ENCODE measurements at places on chromosomes 7 and 10. TPM values are rescaled to one million over a fixed set of nuclear protein-coding genes. Genes with fewer than 3 reads are reported as not detected.

The OGDHL gene
- total RNA-seq: 10.7 TPM

The OR13A1 gene
- total RNA-seq: not detected

The KLHDC10 gene
- total RNA-seq: 7.3 TPM

The AGAP4 gene
- 9.1 TPM for total RNA-seq

The LIPM gene
- not detected for total RNA-seq

The MEOX2 gene
- total RNA-seq: not detected

The HPSE2 gene
- total RNA-seq: not detected

The RELN gene
- 0.02 TPM for total RNA-seq

The ASIC3 gene
- not detected for total RNA-seq

The PRSS37 gene
- not detected for total RNA-seq

The COL28A1 gene
- not detected for total RNA-seq

The PIP gene
- total RNA-seq: not detected

The AKR1C8 gene
- not detected for total RNA-seq

The NPY4R2 gene
- not detected for total RNA-seq

The LRRC4 gene
- total RNA-seq: not detected

The SP8 gene
- not detected for total RNA-seq

The OPN4 gene
- total RNA-seq: not detected

The HOXA6 gene
- 4.5 TPM for total RNA-seq

The DNMBP gene
- total RNA-seq: 24.7 TPM

The CPN1 gene
- total RNA-seq: not detected

The VSTM4 gene
- 2.7 TPM for total RNA-seq

The BTBD16 gene
- total RNA-seq: not detected

The CALY gene
- total RNA-seq: not detected

The SSBP1 gene
- total RNA-seq: 370 TPM

The TMEM229A gene
- total RNA-seq: not detected

The GTF2I gene
- total RNA-seq: 205 TPM

The PRR15 gene
- not detected for total RNA-seq

The GBX1 gene
- not detected for total RNA-seq

The GNGT1 gene
- not detected for total RNA-seq

The IFIT3 gene
- 5.4 TPM for total RNA-seq

The SEMA3C gene
- 33.7 TPM for total RNA-seq

The COPS6 gene
- 155 TPM for total RNA-seq

The BEND7 gene
- total RNA-seq: 5.7 TPM

The CRYGN gene
- not detected for total RNA-seq

The NKX2-3 gene
- total RNA-seq: not detected
